ENCODE measurements at places on chromosomes 1 and 21. TPM values are rescaled to one million over a fixed set of nuclear protein-coding genes. Genes with fewer than 3 reads are reported as not detected.

C8B gene
- total RNA-seq, result not detected

AVPR1B gene
- not detected for total RNA-seq

OR2L3 gene
- total RNA-seq, result not detected

ILDR2 gene
- 4.4 TPM for total RNA-seq

DCST1 gene
- total RNA-seq, result not detected

SLAMF8 gene
- not detected for total RNA-seq

HPDL gene
- 8.3 TPM for total RNA-seq

MIGA1 gene
- total RNA-seq, result 5.5 TPM

IGSF3 gene
- total RNA-seq, result 30.8 TPM

SUMO3 gene
- 51.8 TPM for total RNA-seq

C8A gene
- not detected for total RNA-seq

SLC6A17 gene
- total RNA-seq, result under 0.01 TPM

UBL4B gene
- total RNA-seq, result not detected
